ENCODE measurements at places on chromosomes 12 and 14. TPM values are rescaled to one million over a fixed set of nuclear protein-coding genes. Genes with fewer than 3 reads are reported as not detected.

The PLEKHA5 gene
- polyA plus RNA-seq = 43.6 TPM

DNA sequence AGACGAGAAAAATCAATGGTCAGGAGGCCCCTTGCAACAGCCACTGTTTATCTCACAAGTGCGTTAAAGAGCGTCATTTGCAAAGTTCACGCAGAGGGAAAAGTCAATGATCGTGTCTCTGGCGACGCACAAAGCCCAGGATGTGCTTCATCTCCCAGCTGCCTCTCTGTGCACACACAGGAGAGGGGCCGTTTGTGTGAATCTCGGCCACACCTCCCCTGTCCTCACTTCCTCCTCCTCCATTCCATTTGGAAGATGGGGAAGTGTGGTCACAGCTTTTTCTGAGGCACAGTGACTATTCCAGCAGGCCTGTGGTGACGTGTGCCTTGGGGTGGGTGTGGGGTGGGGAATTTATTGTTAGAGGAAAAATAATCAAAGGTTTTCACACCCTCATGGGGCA lies 90.4 kb downstream of the RBM19 start:
- no peak for DNase-seq

DNA sequence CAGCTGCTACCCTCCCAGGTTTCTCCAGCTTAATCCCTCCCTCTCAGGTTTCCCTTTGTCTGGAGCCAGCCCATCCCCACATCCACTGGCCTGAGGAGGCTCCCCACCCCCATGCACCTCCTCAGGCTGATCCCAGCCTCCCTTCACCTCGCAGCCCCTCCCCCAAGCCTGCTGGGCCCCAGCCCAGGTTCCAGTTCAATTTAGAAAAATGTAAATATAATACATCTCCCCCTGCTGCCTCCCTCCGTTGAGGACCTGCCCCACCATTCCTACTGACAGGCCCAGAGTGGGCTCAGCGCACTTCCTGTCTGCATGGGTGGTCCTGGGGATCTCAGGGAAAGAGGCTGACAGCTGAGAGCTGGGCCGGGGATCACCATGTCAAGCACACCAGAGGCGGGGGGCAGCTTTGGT lies 155.8 kb downstream of the NTF3 start:
- DNase-seq = peak; percentile 44

The TMCC3 gene
- 7.0 TPM for polyA plus RNA-seq

- DNase-seq = peak; percentile 82
Measured at GRCh38 chr14:36070031-36070719, 106.3 kb downstream of the PTCSC3 start.

The HCFC2 gene
- 26.8 TPM for polyA plus RNA-seq

DNA sequence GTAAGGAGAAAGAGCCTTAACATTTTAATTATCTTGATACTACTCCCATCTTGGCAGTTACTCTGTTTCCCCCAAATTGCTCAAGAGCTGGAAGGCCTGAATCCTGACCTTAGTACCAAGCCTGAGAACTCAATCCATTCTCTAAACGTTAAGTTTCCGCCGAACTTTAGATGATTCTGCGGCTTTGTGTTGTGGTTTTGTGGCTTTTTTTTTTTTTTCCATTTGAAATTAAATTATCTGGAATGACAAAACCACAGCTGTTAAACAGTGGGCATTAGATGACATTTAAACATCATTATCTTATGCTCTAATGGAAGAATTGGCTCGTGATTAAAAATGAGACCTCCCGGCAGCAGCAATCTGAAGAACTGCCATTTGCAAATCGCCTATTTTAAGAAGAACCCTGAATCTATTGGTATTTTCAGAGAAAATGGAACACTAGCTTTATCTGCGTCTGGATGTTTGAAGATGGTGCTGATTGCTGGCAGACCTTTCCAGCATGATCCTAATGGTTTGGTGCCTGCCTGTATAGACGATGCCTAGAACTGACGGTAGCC lies 38.4 kb downstream of the TMEM132C start:
- peak; percentile 78 for DNase-seq

GRCh38 chr12:126038434-126038833 lies 973.2 kb downstream of the AACS start:
- no peak for DNase-seq

The GLIPR1 gene
- polyA plus RNA-seq = 14.5 TPM

The SLC35F4 gene
- 0.20 TPM for polyA plus RNA-seq

The EEF1AKMT3 gene
- 17.9 TPM for polyA plus RNA-seq

The MYO1H gene
- 0.27 TPM for polyA plus RNA-seq

DNA sequence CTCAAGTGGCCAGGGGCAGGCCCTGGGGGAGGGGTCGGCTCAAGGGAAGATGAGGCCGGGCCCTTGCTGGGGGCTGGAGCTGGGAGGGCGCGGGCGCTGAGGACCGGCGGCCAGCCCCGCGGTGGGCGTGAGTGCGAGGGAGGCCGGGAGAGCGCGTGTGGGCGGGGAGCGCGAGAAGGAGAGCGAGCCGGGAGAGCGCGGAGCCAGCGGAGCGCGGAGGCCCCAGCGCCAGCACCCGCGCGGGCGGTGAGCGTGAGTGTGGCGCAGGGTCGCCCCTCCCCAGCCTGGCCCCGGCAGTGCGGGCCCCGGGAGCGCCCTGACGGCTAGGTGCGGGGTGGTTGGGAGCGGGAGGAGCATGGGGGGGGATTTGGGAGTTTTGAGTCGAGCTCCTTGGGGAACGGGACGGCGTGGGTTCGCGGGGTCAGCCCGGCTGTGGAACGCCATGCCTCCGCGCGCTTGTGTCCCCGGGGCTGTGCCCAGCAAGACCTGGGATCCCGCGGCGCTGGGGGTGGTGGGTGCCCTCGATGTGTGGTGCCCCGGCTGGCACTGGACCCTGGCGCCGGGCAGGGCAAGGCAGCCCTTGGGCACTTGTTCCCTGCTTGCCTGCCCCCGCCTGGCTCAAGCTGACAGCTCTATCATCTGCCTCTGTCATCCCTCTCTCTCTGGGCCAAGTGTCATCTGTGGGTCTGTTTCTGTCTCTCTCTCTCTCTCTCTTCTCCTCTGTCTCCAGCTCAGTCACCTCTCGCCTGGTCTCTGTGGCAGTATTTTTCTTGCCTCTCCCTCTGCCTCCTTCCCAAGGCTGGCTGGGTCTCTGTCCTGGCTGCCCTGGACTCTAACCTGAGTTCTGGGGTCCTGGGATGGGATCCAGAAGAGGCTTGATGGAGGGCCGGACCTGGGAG lies at the start of gene LBHD2:
Gene LBHD2, plus strand, starts transcription at position 190 of the 899 bp plus-strand sequence. CDS start 1,803 bp downstream, outside the sequence.
- DNase-seq = no peak

GRCh38 chr12:103758310-103759089 lies 82.5 kb downstream of the NT5DC3 start:
- DNase-seq = no peak

- no peak for DNase-seq
Measured at GRCh38 chr14:89921346-89921745, 33.2 kb downstream of the EFCAB11 start.

The GRIN2B gene
- 0.15 TPM for polyA plus RNA-seq

Measured in left lung (tissue), 14 donors.